ENCODE measurements at places on chromosomes 3 and 15.

DNA sequence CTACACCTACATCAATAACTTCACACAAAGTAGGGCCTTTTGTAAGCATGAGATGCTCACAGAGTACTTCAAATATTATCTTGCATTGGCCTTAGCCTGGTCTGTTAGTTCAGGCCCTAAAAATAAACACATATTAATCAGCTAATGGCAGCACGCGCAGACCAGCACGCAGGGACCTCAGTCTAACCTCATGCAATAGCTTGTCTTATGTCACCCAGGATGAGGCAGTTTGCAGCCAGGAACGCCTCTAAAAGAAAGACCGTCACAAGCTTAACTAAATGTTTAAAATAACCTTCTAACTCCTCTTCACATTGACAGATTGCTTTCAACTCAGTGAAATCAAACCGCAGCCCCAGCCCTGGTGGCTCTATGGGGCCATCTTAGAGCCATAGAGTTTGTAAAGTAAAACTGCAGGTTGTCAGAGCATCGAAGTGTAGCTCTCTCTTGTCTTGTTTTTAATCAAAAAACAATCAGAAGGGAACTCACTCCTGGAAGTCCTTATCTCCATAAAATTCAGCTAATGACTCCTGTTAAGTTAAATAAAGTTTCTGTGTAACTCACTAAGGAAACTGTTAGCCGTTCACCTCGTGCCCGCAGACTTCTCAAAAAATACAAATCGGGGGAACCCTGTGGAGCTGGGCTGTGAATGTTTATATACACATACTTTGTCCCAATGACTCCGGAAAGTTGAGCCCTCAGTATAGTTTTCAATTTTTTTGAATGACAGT is 212.6 kb downstream of the CDIN1 start:
- no peak for DNase-seq

- no peak for DNase-seq
Measured at GRCh38 chr3:38477839-38478450, 18.2 kb upstream of the EXOG start.

- no peak for DNase-seq
Measured at GRCh38 chr15:41276831-41277230, 45.8 kb downstream of the CHP1 start.

GRCh38 chr3:172914854-172915253 is 164.3 kb downstream of the ECT2 start:
- DNase-seq, result no peak

DNA sequence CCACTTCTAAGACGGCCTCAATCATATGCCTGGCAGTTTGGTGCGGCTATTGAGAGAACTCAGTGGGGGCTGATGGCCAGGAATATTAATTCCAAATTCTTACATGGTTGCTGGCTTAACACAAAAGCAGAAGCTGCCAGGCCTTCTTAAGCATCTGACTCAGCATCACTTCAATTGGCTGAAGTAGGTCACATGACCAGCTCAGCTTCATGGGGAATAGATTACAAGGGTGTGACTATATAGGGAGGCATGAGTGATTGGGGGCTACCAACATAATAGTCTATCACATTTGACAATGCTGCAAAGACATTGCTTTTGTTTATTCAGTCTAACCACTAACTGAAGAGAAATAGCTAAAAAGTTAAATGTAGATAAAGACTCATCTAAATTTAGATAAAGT is 101.6 kb upstream of the ANKRD28 start:
- DNase-seq, result peak; percentile 54

- DNase-seq, result no peak
Measured at GRCh38 chr15:90816401-90817116, 51.8 kb upstream of the FURIN start.

DNA sequence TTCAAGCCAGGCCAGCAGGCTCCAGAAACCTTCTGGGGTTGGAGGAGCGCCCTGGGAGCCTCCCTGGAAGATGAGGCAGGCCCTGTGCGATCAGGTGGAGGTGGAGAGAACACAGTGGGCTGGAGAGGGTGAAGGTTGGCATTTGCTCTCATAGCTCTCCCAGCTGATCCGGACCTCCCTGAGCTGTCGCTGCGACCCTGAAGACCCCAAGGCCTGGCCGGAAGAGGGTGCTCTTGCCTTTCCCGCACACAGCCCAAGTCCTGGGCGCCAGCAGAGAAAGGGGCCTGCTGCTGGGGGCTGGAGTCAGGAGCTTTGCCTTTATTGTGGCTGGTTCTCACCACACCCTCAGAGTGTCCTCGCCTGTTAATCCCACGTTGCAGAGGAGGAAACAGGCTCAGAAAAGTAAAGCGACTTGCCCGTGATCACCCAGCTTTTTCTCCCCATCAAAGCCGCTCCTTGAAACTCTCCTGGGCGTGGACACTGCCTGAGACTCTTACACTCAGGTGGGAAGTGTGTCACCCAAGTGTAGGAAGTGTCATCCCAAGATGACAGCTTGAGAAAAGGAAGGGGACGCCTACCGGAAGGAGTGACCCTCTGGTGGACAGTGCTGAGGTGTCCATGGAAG is 8.6 kb upstream of the RPL29 start:
- peak; percentile 69 for DNase-seq

DNA sequence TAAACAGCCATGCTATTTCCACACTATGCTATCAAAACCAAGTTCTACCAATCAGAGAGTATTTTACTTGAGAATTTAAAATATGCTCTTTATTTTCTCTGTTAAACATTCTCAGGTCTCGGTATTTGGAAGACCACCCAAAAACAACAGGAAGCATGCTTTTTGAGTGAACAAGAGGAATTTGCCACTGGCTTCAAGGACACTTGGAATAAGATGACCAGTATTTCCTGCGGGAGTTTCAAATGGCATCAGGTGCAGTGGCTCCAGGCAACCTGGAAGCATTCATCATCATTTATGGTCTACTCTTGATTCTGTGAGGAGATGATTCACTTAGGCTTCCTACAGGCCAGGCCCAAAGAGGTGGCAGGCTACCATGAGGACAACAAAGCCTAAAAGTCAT is 305.7 kb upstream of the ATP11B start:
- DNase-seq, result no peak

DNA sequence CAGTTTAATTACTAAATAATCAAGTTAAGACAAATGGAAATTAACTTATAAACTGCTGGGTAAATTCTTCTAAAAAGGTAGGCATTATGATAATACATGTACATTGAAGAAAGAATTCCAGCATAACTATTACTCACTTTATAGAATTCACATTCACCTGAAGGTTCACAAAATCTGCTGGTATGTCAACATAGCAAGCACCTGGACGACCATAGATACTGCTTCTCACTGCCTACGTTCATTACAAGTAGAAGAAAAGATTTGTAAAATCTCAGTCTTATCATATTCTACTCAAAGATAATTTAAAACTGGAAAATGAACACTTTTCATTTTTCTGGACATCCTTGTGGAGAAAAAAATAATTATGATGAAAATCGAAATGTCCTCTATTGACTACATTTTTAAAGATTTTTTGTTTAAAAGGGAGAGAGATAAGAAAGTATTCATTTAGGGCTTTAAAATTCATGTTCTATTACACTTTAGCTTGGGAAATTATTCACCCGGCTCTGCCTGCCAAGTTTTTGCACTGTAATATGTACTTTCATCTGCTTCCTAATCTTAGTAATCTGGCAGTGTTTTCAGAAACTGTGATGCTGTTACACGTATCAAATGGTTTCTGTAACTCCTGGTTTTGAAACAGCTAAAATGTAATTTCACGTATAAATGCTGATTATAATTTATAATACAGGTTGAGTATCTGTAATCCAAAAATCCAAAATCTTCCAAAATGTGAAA is 16.1 kb downstream of the HACL1 start:
- no peak for DNase-seq

- DNase-seq, result no peak
Measured at GRCh38 chr15:82186719-82187406, 75.7 kb downstream of the EFL1 start.

GRCh38 chr15:68268405-68268804 is 9.1 kb upstream of the FEM1B start:
- DNase-seq, result no peak

DNA sequence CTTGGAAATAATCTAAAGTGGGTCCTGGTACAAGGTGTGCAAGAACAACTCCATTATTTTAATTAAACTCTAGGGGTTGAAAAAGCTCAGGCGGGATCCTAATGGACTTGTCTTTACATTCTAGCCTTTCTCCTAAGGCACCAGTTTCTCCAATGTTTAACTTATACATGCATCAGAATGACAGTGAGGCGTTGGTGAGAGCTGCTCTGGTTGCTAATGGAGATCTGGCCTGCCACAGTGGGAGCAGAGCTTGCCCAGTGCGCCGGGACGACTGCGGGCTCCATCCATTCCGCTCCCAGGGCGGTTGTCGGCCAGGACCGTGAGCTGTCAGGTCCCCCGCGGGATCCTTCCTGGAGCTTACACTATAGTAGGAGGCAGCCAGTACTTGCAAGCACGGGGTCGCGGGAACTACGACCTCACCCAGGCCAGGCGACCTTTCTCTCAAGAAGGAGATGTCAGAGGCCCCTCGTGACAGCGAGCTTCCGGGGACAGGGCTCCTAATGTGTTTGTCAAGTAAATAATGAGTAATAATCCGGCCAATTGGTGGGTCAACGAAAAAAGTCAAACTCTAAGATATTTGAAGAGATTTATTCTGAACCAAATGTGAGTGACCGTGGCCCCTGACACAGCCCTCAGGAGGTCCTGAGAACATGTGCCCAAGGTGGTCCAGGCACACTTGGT is 991 bp upstream of the HIGD1A start:
- peak; percentile 10 for DNase-seq

GRCh38 chr3:45332901-45333407 is 55.4 kb upstream of the LARS2 start:
- DNase-seq, result no peak

DNA sequence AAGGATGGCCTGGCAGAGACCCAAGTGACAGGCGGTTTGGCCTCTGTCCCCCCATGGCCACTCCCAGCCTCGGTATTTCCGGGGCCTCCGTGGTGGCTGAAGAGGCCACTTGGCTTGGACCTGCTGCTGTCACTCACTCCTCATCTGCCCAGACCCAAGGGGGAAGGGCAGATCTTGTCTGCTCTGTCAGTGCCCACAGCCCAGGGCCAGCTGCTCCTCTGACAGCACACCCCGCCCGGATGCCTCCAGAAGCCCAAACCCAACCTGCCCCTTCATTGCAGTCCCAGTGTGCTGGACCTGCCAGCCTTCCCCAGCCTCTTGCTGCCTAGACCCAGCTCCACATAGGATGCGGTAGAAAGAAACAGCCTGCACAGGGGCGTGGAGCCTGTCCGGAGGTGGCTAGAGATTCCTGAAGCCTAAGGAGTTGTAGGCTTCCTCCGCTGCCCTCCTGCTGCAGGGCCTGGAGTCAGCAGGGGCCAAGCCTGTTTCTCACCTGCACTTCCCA is 52.0 kb downstream of the MAGEF1 start:
- DNase-seq, result no peak

DNA sequence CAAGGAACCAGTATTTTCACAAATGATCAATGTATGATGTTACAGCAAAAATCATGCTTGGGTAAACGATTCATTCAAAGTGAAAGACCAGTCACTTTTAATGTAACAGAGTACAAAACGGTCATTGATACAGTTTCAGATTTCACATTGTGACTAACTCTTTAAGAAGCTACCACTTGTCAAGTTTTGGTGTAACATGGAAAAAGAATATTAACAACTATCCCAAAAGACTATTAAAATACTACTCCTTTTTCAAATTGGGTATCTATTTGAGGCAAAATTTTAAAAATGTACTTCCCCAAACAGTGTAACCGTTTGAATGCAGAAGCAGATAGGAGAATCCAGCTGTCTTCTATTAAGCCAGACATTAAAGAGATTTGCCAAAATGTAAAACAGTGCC is 31.7 kb downstream of the AKAP13 start:
- peak; percentile 31 for DNase-seq
